ENCODE measurements at places on chromosomes 7 and 10.

DNA sequence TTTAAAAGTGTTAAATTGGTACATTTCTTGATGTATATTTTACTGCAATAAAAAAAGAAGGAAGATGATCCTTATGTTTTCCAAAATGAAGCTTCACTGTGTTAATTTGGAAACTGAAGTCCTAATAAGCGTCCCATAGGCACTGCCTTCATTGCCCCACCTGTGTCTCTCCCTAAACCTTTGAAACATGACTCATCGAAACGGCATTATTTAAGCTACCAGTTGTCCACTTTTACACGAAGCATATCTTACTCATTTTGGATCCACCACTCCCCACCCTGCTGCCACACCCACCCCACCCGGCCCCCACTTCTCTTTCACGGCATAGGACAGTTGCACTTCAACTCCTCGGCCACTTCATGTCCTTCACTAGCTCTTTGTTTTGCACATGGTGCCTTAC is 85.5 kb downstream of the KIAA1549 start:
- no peak for DNase-seq

- no peak for DNase-seq
These were observed 294.8 kb downstream of the GRID1 start for GRCh38 chr10:86071758-86072157.

GRCh38 chr10:109622566-109622965 is 300.7 kb downstream of the XPNPEP1 start:
- DNase-seq = no peak

GRCh38 chr10:115710136-115710535 is 562.9 kb downstream of the GFRA1 start:
- no peak for DNase-seq

GRCh38 chr10:69878038-69878437 is 76.3 kb downstream of the COL13A1 start:
- no peak for DNase-seq

DNA sequence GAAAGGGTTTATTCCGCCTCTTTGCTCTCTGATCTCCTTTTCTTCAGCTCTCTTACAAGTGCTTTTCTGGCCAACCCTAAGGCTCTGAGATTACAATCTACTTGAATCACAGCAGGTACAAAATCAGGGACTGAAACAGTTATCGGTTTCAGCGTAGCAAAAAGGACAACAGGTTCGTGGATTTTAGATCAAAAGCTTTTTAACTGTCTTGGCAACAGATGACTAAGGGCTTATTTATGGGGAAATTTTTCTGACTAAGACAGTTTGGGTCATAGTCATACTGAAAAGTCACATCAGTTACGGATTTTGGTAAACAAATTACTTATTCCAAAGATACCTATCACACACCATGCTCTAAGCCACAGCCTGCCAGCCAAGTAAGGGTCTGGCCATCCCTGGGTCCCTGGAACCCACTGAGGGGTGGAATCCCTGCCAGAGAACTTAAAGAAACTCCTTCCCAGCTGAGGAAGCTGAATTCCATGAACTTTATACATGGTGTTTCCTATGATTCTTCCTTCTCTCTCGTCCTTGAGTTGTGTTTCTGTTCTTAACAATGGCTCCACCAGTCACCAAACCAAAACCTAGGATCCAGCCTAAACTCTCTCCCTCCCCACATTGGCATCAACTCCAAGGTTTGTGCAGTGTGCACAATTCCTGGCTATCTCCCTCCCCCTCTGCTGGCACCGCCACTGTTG is 169.3 kb downstream of the FAM107B start:
- DNase-seq = peak; percentile 79

DNA sequence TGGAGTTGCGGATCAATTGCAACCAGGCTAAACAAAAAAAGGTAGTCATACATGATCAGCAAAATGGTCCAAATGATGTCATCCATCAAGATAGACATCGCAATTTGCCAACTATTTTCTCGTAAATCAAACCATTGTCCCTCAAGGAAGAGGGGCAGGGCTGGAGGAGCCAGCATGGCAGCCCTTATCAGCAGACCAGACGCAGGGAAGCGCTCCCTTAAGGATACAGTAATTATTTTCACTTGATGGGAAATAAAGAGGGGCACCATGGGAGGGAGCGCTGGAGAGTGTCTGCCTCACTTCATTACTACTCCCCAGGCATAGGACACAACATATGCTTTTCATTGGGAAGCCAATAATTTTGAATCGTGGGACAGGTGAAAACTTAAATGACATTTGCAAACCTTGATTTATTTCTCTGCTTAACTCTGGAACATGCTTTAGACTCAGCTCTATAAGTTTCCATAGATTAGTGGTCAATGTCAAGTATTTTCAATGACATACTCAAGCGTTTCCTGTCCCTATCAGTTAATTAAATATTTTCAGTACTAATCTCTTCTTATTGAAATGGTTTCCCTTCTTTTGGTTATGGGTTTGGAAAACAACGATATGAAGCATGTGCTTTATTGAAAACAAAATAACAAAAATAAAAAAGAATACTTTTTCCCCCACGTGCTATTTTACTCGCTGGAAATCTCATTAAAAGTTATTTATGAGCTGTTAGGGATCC is 202.4 kb upstream of the HABP2 start:
- no peak for DNase-seq

DNA sequence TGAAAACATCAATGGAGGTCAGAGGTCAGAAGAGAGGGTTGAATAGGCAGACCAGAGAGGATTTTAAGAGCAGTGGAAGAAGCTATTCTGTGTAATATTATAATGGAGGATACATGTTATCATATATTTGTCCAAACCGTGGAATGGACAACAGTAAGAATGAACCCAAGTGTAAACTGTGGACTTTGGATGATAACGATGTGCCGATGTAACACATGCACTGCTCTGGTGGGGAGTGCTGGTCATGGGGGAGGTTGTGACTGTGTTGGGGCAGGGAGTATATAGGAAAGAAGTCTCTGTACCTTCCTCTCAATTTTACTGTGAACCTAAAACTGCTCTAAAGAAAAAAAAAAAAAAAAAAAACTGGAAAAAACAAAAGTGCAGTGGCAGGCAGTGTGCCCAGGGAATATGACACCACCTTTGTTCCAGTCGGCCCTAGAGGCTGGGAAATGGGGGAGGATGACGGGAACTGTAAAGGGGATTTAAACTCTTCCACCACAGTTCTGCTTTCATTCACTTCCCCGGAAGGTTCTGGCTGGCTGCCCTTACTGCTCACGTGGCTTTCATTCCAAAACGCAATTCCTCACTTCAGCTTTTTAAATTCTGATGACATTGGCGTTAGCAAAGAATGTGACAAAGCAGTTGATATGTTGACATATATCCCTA is 113.7 kb upstream of the ANKRD1 start:
- DNase-seq = no peak

DNA sequence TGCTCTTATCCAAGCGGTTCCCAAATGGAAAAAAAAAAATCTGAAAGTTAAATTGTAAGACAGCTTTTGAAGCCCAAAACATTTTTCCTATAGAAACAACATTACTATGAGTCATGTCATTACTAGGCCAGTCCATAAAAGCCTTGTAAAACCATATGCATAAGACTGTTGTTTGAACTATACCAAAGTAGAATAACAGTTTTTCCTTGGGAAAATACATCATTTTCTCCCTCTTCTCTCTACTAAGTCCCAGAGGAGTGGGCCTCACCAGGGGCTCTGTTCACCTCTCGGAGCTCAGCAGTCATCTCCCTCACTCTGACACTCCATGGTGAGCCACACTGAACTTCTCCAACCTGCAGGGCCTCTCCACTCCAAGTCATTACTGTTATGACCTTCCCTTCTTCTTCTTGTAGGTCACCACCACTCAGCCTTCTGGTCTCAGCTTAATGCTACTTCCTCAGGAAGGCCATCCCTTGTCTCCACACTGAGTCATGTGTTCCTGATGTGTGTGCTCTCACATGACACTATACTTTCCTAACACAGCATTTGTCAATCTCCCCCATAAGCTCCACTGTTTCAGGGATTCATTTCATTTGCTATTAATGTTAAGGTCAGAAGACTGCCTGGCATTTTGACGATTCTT is 32.5 kb downstream of the ZNF438 start:
- DNase-seq = peak; percentile 94

DNA sequence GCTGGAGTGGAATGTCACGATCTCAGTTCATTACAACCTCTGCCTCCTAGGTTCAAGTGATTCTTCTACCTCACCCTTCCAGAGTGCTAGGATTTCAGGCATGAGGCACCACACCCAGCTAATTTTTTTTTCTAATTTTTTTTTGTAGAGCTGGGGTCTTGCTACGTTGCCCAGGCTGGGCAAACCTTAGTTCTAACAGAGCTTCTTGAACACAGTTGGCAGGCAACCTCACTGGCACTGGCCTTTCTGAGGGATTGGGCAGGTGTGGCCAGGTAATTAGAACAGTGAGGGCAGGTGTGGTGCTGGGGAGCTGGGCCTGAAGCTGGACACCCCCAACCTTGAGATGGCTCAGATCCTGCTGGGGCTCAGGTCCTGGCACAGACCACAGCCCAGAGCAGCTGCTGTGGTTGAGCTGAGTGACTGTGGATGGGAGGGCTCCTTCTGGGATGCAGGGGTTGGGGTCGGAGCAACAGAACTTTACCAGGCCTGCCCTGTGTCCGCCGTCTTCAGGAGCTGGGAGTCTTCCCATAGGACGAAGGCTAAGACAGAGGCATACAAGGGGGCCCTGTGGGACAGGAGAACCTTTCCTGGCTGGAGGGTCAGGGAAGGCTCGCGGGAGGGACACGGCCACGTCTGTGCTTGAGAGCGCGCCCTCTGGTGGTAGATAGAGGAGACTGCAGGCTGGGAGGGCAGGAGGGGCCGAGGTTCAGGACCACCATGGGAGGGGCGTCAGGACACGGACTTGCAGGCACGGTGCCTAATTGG is 48.2 kb downstream of the COL26A1 start:
- DNase-seq = no peak

DNA sequence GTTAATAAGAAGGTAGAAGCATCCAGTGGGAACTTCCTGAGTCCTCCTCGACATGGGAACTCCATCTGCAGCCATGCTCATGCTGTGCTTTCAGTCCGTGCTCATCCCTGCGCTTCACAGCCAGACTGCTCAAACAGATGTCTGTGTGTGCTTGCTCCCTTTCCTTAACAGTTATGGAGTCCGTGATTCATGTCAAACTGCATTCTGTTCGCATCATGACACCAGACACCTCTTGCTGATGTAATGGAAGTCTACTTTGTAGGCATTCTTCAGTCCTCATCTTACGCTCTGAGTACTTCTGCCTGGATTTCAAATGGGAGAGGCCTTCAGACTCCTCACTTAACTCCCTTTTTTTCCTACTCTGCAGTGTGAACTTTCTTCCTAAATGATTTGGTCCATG is 304.9 kb downstream of the SUGCT start:
- DNase-seq = no peak

GRCh38 chr10:119250641-119251314 is 43.4 kb downstream of the GRK5 start:
- no peak for DNase-seq

- no peak for DNase-seq
These were observed 4.6 kb downstream of the REPIN1 start for GRCh38 chr7:150373049-150373801.

GRCh38 chr10:68517188-68517587 is 10.1 kb downstream of the SLC25A16 start:
- no peak for DNase-seq

GRCh38 chr7:149855361-149856305 is 17.5 kb downstream of the ZNF862 start:
- no peak for DNase-seq

DNA sequence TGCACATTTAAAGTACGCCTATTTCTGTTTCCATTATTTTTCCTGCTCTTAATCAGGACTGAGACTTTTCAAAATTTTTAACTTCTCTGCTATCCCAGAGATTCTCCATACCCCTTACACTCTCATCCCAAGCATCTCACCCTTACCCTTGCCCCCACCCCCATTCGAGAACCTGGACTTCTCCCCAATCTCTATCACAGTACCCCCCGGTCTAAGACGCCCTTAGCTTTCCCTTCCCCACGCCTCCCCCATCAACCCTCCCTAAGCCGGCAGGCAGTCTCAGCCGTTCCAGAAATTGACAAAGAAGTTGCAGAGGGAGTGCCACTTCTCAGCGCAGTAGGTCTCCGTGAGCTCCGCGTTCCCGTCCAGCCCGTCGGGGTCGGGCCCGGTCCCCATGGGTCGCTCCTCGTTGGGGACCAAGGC is 1.4 kb downstream of the FGFBP3 start:
- no peak for DNase-seq

DNA sequence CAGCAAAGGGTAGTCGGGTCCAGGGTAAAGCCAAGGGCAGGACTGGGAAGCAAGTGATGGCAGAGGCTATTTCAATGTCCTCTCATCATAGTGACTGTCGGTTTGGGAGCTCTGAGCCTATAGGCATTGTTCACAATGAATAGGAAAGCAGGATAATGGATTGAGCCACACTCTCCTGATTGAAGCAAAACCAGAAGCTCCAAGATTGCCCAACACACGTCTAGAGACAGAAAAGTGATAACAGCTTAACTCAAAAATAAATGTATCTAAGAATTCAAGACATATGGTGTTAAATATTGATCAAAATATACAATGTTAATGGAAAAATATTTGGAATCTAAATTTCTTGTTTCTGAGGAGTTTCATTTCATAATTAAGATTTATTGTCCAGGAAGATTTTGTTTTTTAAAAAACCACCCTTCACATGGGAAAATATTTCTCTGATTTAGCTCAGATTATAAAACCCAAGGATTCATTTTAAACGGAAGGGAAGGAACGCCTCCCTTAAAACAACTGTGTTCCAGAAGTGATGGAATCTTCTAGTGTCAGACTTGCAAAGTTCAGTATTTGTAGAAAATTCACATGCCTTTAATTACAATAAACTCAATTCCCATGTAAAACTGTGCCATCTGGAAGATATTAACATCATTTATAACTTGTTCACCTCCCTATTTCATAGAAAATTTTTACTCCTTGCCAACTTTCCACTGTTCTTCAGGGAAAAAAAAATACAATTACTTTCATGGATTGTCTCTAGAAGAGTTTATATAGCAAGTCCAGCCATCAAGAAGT is 54.5 kb downstream of the NRP1 start:
- no peak for DNase-seq

DNA sequence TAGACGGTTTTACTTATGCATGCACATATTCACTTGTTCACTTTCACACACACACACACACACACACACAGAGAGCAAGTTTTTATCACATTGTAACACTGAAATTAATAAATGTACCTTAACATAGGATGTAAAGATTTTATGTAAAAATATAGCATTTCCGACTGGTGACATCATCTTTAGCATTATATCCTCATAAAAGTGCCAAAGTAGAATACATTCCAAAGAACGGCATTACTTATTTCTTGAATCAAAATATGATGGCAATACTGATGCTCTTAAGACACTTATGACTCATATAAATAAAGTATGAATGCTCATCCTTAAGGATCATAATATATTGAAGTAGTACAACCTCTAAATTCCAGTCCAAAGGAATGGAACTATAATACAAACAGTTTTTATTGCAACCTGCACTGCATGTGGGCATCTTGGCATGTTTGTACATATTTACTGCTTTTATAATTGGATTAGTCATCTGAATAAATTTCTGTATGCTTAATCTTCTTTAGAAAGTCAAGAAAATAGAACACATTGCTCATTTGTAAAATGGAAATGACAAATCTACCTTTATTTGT is 290.0 kb upstream of the SEMA3A start:
- no peak for DNase-seq

- DNase-seq = no peak
These were observed 18.8 kb upstream of the CHST12 start for GRCh38 chr7:2384354-2385243.

Measured in CD14-positive monocyte (primary cell).